NCI-H2029 (cell line): ENCODE measurements at places on chromosomes 12 and 14.
A peak's percentile ranks its signal among the peaks of the same experiment; 100 is the strongest.

DNA sequence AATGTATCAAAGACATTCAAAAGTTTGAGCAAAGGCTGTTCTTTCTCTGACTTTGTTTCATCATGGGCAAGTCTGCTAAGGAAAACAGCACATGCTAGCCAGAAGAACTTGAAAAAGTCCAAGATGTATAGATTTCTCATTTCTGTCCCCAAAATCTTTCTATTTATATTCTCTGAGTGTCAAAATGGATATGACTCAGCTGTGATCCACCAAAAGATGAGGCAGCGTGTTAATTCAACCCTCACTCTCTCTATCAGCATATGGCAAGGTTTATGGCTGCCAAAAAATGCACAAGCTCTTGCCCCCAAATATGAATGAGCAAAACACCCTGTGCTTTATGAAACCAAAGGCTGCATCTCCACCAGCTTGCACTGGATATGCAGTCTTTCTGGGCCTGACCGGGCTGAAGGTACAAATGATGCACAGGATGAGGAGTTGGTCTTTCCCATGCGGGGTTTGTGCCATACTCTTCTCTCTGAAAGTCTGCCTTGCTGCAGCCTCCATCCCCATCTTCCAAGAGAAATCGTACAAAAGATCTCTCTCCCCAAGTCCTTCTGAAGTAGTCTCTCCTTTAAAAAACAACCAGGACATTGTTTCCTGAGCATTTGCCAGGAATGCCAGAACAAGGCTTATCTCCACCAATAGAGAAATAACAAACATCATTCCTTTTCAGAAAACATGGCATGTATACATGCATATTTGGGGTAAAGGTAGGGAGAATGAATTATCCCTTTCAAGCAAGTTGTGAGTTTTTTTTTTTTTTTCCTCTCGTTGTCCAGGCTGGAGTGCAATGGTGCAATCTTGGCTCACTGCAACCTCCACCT is 203.4 kb downstream of the TMX1 start:
- no peak for DNase-seq

- DNase-seq: peak; percentile 29
These were observed 32.8 kb upstream of the TOMM20L start for GRCh38 chr14:58362798-58363412.

GRCh38 chr14:61726778-61727658 is 31.7 kb downstream of the HIF1A start:
- no peak for DNase-seq

DNA sequence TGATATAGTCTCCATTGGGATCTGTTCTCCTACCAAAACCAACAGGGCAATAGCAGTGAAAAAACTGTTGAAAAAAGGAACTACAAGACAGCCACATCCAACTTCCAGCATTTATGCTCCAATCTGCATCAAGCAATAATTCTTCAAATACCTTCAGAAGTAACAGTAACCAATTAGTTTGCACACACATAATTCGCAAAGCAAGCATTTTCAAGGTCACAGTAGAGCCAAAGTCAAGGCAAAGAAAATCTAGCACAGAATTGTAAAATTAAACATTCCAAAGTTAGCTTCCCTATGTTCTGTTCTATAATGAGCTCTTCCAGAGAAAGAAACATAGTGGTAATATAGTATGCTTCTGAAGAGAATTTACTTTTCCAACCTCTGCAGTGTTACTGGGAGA is 11.0 kb upstream of the MTERF2 start:
- no peak for DNase-seq

DNA sequence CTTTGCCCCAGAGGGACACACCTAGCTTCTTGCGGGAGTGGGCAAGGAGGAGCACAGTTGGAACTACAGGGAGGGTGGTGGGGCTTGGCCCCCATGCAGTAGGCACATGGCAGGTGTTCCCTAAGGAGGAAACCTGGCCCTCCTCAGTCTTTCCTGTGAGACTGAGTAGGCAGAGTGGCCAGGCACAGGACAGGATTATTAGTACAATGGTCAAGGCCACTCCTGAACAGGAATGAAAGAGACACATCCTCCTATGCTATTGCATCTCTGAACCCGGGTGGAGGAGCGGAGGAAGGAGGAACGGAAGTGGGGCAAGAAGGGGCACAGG is 846 bp downstream of the MYO1A start:
- no peak for DNase-seq

- DNase-seq: no peak
These were observed 55.1 kb upstream of the CMKLR1 start for GRCh38 chr12:108394196-108394595.

GRCh38 chr12:96980991-96981414 is 73.9 kb downstream of the NEDD1 start:
- peak; percentile 16 for DNase-seq

DNA sequence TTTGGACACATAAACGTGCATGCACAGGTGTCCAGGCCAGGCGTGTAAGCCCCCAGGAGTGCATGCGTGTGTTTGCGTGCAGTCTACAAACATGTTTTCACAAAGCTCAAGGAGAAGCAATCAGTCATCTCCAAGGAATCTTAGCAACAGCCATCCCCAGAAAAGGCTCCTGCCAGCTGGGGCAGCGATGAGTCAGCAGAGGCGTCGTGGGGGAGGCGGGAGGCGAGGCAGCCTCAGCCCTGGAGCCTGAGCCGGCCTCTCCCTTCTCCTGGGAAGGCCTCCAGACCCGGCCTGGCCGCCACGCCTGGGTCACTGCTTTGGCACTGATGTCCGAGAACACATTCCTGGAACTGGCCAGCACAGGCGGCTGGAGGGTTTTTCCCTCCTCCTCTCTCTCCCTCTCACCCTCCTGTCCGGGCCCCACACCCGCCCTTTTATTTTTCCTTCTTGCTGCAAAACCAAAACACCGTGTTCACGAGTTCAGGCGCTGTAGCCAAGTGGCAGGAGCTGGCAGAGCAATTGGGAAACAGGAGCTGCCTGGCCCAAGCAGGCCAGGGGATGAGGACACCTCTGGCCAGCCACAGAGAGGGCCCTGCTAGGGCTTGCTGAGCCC is 92.7 kb downstream of the LRRC74A start:
- DNase-seq: peak; percentile 41

DNA sequence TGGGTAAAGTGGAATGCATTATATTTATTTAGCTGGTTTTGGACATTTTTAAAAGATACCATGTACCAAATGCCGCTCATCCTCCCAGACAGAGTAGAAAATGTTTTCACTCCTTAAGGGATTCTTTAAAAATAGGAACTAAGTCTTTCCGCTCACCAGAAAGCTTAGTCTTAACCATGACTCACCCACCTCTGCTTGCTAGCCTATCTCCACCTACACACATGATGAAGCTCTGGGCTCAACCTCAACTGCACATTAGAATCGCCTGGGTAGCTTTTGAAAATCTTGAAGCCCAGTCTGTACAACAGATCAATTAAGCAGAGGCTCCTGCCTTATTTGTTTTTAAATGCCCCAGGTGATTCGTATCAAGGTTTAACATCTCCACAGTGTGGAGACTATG is 260.5 kb downstream of the NEDD1 start:
- no peak for DNase-seq

DNA sequence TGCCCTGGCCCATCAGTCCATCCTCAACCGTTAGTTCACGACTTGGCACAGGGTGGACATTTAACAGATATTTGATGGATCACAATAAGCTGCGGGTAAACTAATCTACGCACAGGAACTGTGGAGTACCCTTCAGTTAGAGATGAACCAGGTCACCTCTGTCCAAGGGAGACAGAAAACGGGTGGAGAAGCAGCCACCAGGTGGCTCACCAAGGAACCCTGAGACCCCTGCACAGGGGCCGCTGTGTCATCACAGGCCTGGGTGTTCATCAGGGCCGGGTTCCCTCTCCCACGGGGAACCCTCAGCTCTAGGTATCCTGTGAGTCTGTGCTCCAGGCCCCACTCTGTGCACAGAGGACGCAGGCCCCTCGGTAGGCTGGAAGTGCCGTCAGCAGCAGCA is 122.2 kb downstream of the PIWIL1 start:
- no peak for DNase-seq

- no peak for DNase-seq
These were observed 42.1 kb upstream of the SOCS2 start for GRCh38 chr12:93530358-93530757.

DNA sequence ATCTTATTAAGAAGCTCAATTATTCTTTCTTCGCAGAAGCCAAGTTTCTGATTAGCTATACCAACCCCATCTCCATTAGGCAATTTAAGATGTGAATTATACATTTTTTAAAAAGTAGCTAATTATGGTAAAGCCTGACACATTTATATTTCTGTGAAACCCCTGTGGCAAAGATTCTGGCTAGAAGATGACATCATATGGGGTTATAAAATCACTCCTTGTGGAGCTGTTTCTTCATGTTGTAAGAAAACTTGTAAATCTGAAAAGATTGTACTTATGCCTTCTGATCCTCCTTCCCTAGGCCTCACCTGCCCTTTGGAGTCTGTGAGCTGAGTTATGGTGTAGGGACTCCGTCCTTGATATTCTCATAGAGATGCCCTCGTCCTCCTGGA is 78.1 kb downstream of the CHST11 start:
- no peak for DNase-seq

DNA sequence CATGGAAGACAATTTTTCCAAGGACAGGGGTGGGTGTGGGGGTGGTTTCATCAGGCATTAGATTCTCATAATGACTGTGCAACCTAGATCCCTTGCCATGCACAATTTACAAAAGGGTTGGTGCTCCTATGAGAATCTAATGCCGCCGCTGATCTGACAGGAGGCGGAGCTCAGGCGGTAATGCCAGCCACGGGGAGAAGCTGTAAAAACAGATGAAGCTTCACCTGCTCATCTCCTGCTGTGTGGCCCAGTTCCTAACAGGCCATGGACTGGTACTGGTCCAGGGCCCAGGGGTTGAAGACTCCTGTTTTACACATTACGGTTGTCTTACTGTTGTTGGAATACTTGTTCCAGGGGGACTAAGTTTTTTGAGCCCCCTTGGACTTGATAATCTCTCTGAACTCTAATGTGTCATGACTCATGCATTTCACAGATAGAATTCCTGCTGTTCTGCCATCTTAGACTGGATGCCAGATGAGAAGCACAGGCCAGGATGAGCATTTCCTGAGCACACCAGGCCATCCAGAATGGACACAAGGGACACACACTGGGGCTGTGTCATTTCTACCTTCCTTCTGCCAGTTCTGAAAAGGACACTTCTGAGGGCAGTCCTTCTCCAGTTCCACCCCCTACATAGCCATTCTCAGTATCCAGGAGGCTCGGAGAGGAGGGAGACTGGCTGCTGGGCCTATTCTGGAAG is 5.8 kb downstream of the PLEKHD1 start:
- DNase-seq: no peak

GRCh38 chr12:11941606-11942337 is 129.0 kb upstream of the BCL2L14 start:
- no peak for DNase-seq

- DNase-seq: no peak
These were observed 154.2 kb downstream of the NOVA1 start for GRCh38 chr14:26443654-26444053.

- DNase-seq: no peak
These were observed 171.4 kb downstream of the CRADD start for GRCh38 chr12:93848523-93849101.

DNA sequence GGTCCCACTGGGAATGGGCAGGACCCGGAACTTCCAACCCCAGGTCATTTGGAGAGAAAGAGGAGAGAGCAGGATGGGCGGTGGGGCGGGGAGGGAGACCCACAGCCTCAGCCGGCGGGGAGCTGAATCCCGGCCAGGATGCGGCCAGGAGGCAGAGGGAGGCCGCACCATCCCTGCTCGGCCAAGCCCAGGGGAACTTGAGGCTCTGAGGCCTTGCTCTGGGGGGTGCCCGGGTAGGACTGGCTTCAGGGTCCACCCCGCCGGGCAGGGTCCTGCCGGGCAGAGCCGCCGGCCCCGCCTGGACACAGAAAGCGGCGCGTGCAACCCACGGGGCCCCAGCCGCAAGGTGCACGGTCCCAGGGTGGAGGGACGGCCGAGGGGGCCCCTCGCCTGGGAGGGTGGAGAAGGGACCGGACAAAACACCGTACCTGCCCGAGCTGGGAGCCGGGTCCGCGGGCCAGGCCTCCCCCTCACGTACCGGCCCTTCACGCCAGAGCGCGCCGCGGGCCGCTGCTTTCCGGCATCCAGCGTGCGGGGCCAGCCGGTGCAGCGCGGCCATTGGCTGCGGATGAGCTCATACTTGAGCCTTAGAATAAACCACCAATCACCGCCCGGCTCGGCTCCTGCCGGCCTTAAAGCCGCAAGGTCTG is at the start of gene RPS6KL1:
TSS of gene RPS6KL1 (minus strand) at position 509 of the 650 bp plus-strand sequence. CDS start 1,719 bp downstream, outside the sequence.
- peak; percentile 59 for DNase-seq

DNA sequence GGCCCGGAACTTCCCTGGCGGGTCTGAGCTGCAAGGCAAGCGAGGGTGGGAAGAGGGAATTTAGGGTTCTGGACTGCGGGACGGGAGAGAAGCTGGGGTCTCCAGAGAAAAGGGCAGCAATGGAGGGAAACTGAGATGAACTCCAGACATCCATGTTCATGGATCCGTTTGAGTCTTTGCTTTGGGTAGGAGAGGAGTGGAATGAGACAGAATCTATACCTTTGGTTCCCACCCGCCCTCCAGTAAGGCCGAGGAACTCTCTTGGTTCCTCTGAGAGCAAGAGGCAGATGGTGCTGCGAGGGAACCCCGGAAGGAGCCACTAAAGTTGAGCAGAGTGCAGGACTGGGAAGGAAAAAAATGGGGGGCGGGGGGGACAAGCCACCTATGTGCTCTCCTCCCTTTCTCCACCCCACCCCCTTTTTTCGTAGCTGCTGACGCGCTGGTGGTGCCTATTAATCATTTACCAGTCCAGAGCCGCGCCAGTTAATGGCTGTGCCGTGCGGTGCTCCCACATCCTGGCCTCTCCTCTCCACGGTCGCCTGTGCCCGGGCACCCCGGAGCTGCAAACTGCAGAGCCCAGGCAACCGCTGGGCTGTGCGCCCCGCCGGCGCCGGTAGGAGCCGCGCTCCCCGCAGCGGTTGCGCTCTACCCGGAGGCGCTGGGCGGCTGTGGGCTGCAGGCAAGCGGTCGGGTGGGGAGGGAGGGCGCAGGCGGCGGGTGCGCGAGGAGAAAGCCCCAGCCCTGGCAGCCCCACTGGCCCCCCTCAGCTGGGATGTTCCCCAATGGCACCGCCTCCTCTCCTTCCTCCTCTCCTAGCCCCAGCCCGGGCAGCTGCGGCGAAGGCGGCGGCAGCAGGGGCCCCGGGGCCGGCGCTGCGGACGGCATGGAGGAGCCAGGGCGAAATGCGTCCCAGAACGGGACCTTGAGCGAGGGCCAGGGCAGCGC is 1.2 kb downstream of the SSTR1 start:
- no peak for DNase-seq

DNA sequence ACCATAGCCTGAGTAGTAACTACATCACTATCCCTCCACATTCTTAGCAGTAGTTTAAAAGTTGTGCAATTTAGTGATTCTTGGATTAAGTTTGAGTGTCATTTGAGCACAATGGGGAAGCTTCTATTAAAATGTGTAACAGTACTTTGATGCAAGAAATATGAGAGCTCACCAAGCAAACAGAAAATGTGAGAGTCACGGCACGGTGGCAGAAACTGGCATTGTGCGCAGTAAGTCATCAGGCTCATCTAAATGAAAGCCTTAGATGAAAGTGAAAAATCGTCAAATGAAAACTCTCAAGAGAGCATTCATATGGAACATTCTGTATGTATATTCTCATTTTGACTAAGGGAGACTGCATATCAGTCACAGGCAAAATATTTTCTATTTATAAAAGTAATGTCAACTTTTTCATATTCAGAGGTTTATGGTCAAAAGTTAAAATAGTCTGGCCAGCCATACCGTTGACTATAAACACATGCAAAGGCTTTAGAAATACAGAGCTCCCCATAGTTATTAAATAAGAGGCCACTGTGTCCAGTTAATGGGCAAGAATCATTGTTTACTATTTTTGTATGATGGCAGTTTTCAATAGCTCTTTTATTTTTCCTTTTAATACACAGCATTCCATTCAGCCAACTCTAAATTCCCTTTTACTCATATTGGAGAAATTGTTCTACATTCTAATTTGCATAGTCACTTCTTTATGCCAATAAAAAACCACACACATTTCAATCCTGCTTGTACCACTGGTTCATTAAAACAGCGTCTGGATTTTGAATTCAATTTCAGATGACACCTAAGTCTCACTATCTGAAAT is 167.9 kb downstream of the PRKD1 start:
- DNase-seq: no peak
